Gastrocnemius medialis (tissue), 4 donors: ENCODE measurements at places on chromosomes 16 and 17. TPM values are rescaled to one million over a fixed set of nuclear protein-coding genes. Genes with fewer than 3 reads are reported as not detected.
A peak's percentile ranks its signal among the peaks of the same experiment; 100 is the strongest.

DNA sequence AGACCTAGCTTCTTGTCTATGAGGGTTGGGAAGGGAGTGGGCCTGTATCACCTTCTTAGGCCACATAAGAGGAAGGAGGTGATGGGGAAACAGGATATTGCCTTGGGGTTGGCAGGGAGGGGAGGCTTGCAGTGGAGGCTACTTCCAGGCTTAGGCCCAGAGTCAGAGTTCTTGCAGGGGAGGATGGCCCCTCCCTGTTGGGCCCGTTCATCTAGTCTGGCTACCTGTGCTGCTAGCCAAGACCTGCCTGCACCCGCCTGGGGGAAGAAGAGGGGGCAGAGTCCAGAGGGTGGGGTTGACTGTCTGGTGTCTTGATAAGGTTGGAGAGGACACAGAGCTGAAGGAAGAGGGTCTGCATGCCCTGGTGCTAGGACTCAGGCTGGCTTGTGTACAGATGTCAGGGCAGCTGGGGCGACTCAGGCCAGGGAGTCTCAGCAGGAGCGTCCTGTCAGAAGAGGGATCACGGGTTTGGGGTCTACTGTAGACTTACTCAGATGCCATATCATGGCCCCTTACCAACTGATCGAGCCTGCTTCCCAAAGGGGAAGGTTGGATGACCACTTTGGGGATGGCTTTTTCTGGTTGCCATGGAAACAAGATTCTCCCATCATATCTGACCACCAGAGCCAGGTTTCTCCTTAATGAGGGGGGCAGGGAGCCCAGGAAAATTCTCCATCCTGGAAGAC, 5.3 kb downstream of the KDM6B start:
- DNase-seq: no peak

DNA sequence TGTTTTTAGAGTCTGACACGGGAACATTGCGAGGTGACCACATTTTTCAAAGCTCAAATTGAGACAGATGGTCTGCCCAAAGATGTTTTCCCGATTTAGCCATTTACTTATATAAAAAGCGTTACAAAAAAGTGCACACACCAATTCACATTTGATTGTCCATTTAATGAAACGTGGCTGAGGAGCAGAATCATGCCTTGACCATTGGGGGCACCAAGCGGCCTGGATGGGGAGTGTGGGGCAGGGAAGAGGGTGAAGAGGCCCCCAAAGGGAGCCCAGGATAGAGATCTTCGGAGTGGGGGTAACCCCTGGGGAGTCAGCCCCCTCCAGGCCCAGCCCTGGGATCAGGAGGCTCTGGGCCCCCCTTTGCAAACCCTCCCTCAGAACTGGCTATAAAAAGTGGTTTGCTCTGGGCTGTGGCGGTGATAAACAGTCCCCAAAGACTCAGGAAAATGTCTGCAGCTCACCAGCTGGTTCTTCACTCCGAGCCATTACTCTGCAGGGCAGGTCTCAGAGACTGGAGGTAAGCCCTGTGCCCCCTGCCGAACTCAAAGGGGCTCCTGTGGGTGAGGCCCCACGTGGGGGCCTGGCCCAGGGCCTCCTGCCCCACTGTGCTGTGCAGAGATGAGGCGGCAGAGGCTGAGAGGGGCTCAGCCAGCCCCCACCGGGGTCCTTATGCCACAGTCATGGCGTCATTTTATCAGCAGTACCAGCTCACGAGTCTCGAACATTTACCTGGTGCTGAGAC, 105.9 kb upstream of the SEC14L1 start:
- no peak for DNase-seq

- DNase-seq: no peak
Measured at GRCh38 chr16:52572656-52573055, 25.7 kb upstream of the TOX3 start.

GRCh38 chr16:72092832-72093447, 480 bp downstream of the TXNL4B start:
- DNase-seq: no peak

- DNase-seq: no peak
Measured at GRCh38 chr17:8746501-8747236, 2.0 kb upstream of the CCDC42 start.

- DNase-seq: no peak
Measured at GRCh38 chr16:1776672-1776955, 3.7 kb upstream of the MRPS34 start.

- no peak for DNase-seq
Measured at GRCh38 chr17:44749076-44749979, 9.5 kb upstream of the ADAM11 start.

GRCh38 chr17:81030741-81031565, 4.0 kb upstream of the BAIAP2 start:
- no peak for DNase-seq

- no peak for DNase-seq
Measured at GRCh38 chr17:67679225-67679624, 38.5 kb upstream of the NOL11 start.

DNA sequence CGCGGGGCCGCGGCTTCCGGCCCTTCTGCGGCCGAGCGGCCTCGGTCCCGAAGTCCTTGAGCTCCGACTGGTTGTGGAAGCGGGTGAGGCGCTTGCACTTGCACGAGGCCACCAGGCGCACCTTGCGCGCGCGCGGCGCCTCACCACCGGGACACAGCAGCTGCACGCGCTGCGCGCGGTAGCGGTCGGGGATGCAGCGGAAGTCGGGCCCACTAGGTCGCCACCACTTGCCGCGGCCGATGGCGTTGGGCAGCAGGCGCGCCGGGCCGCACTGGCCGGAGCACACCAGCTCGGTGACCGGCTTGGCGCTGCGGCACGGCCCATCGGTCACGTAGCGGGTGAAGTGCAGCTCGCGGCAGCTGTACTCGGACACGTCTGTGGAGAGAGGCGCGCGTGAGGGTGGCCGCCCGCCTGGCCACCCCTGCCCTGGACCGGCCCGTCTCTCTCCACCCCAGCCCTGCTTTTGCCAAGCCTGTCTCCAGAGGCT, 3.2 kb downstream of the SOST start:
- no peak for DNase-seq

DNA sequence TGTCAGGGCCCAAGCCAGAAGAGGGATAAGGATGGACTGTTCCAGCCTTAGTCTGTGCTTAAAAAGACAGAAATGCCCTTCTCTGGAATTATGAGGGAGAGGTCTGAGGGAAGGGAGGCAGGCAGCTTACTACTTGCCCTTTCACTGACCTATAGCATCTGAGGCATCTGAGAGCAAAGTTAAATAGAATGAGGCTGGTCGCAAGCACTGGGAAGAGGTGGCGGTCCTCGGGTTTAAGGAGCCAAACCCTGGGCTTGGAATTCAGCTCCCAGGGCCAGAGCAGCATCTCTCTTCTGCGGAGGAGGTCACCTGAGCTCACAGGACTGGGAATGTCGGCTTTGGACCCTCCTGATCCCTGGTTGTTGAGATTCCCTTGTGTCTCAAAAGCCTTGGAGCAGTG, 3.1 kb upstream of the LIMD2 start:
- DNase-seq: no peak

DNA sequence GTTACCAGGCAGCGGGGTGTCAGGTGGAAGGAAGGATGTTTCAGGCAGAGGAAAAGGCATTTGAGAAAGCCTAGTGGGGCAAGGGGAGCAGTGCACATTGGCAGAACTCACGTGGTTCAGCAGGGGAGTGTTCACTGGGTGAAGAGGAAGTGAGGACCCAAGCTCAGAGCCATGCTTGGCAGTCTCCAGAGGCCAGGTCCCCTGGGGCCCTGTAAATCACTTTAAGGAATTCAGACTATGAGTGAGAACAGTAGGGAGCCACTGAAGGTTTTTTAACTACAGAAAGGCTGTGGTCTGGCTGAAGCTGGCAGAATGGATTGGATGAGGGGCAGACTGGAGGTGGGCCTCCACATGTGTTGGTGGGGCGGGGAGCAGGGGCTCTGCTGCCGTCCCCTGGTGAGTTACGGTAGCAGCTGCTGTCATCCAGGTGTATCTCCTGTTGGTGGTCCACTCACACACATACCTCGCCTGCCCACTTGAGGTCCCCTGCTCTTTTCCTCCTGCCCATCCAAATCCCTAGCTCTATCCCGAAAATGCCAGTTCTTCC, 5.1 kb downstream of the CLEC16A start:
- no peak for DNase-seq

GRCh38 chr16:27402964-27403600, 1.1 kb downstream of the IL21R start:
- DNase-seq: no peak

- no peak for DNase-seq
Measured at GRCh38 chr17:27496005-27496404, 39.8 kb downstream of the KSR1 start.

DNA sequence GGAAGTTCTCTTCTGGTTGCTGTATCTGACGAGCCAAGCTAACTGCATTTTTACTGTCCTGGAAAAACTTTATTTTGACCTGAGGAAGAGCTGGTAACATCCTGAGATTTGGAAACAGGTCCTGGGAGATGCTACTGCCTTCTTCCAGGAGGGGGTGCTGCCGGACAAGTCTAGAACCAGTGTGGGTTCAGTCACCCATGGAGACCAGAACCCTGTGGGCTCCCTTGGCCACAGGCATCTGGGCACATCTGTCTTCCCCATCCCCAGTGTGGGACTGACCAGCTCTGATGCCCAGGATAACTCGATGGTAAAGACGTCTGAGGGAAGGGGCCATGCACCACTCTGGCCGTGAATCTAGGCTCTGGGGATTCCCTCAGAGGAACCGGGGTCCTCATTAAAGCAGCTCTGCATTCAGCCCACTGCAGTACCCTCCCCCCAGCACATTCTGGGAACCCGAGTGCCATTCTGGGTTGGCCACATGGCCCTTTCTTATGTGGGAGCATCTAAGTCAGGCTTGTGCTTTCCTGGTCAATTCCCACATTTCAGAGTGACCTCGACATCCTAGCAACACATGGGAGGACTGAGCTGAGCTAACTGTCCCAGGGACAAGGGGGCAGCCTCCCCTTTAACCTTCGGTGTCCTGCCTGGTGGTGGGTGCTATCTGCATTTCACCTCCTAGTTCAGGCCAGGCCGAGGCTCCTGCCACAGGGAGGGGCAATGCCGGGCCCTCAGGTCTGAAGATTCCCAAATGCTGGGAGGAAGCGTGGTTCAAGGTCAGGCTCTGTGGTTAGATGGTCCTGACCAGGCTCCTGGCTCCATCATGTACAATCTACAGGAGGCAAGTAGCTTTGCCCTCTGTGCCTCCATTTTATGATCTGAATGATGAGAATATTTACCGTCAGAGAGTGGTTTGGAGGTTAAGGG, 6.4 kb downstream of the C16orf86 start:
- peak; percentile 40 for DNase-seq

GRCh38 chr16:17404941-17405689, 65.6 kb downstream of the XYLT1 start:
- peak; percentile 50 for DNase-seq

GRCh38 chr17:6691546-6691945, 21.6 kb downstream of the SLC13A5 start:
- no peak for DNase-seq

GRCh38 chr16:89122322-89122851, 28.7 kb downstream of the ACSF3 start:
- no peak for DNase-seq

DNA sequence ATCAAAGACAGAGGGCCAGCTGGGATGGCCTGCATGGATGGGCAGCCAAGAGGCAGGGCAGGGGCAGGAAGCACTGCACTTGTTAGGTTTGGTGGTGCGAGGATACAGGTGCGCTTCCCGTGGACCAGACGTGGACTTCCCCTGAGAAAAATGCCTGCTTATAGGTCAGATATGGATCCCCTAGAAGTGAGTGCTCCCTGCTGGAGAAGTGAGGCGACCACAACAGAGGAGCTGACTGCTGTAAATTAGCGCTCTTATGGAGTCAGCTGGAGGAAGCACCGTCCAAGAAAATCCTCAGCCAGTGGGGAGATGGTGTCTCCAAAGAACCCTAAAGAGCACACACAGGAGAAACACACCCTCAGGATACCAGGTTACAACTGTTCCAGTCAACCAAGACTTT, 27.7 kb upstream of the CCDC182 start:
- DNase-seq: no peak

DNA sequence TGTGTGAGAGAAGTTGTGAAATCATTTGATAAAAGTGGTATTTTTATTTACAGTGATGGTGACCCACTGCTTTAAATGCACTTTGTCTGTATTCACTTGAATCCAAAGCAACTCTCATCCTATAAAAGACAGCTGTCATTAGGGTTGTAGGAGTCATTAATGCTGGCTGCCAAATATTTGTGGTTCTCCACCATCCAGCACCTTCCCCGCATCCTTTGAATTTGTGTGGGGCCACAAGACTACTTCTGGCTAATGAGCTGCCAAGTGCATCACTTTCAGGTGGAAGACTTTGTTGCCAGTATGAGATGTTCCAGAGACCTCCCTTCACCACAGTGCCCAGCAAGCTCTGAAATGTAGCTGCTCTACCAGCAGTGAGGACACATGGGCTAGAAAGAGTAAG, 43.4 kb downstream of the CMTM3 start:
- no peak for DNase-seq

SHISA6 gene
- 0.19 TPM for total RNA-seq

GSDMA gene
- total RNA-seq: not detected

KRT36 gene
- not detected for total RNA-seq

RNF166 gene
- 23.9 TPM for total RNA-seq

GRB7 gene
- total RNA-seq: not detected

PYDC1 gene
- not detected for total RNA-seq

PDPK1 gene
- 42.4 TPM for total RNA-seq

ZSWIM7 gene
- 19.1 TPM for total RNA-seq

SEPHS2 gene
- total RNA-seq: 29.5 TPM

NME4 gene
- total RNA-seq: 13.4 TPM

KCNH4 gene
- total RNA-seq: not detected

OR2C1 gene
- not detected for total RNA-seq
